NCI-H526 treated with DMSO at 0.1 percent for 48 hours (cell line): ENCODE measurements at places on chromosomes 16 and 17.
A peak's percentile ranks its signal among the peaks of the same experiment; 100 is the strongest.

GRCh38 chr17:43790311-43790940, 10.2 kb downstream of the CFAP97D1 start:
- peak; percentile 35 for DNase-seq

GRCh38 chr17:57570724-57571344, 174.3 kb downstream of the CCDC182 start:
- DNase-seq, result no peak

GRCh38 chr16:50640391-50640790, 40.7 kb downstream of the SNX20 start:
- no peak for DNase-seq

GRCh38 chr17:5522476-5522875, 36.1 kb downstream of the MIS12 start:
- DNase-seq, result no peak

DNA sequence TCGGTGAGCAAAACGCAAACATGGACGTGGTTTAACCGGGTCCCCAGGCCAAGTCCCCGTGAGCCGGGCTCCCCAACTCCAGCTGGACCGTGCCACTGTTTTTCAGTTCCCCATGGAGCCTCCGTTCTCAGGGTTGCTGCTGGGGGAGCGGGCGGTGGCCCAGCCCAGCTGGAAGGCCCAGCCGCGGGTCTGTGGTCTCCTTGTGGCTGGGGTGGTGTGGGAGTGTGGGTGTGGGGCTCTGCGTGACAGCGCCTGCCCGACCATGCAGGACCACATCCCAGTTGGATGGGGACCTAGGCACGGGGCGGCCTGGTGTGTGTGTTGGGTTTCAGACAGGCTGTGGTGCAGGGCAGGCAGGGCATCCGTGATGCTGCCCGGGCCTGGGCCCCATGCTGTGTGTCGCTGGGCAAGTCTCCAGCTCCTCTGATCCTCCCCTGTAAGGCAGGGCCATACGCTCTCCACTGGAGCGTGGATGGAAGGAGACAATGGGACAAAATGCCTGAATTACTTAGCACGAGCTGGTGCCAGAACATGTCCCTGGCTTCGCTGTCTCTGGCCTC, 40.3 kb downstream of the COX4I1 start:
- DNase-seq, result no peak

- DNase-seq, result no peak
These were observed 27.6 kb downstream of the MAP3K3 start for GRCh38 chr17:63649813-63650212.

DNA sequence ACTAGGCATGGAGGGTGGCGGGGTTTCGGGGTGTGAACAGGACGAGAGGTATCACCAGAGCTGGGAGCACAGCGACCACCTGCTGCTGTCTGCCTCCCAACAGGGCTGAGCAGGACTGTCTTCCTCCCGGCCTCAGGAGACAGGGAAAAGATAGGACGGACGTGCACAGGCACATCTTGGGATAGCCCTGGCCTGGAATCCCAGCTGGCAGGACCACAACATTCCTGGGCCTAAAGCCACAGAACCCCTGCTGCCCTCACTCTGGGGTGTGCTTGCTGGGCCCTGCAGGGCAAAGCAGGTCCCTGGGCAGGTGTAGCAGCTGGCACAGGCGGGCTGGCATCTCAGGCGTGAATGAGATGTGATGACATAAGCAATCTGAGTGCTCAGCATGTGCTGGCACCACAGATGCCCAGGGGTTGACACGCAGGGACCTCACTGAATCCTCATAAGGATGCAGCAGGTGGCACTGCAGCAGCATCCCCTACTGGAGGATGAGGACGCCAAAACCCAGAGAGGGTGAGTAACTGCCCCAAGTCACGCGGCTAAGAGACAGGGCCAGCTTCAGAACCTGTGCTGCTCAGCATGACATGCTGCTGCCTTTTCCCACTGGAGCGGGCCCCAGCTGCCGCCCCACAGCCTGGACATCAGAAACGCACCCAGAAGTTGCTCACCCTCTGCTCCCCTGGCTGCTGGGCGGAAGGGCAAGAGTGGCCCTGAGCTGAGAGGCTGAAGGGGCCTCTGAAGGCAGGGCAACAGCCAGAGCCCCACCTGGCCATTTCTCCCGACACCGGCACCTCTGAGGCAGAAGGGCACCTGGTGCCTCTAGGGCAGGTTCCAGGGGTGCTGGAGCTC, 7.1 kb downstream of the CORO7 start:
- DNase-seq, result no peak

GRCh38 chr17:49817993-49818392, 29.5 kb downstream of the KAT7 start:
- no peak for DNase-seq

DNA sequence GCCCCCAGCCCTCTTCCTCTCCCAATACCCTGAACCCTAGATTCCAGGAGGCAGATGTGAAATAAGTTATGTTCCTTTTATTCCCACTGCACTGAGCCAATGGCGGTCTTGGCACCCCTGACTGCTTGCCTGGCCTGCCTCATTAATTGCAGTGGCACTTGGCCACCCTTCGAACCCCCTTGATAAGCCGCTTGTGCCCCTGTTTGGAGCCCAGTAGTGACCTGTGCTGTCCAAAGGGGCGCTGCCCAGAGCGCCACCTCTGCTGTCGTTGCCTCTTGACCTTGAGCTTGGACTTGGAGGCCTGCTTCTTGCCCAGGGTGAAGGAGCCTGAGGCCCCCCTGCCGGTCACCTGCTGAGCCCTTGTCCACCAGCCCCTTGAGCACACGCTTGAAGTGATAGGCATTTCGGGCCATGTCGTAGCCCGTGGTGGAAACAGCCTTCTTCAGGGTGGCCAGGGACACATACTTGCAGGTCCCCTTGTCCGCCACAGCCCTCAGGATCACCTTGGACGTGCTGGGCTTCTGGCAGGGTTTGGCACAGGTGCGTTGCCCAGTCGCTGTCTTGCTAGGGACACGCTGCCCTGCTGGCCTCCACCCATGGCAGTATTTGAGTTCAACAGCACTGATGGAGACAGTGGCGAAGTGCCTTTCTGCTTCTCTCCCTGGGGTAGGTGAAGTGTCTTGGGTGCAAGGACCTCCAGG, 5.7 kb downstream of the SGCA start:
- DNase-seq, result no peak

DNA sequence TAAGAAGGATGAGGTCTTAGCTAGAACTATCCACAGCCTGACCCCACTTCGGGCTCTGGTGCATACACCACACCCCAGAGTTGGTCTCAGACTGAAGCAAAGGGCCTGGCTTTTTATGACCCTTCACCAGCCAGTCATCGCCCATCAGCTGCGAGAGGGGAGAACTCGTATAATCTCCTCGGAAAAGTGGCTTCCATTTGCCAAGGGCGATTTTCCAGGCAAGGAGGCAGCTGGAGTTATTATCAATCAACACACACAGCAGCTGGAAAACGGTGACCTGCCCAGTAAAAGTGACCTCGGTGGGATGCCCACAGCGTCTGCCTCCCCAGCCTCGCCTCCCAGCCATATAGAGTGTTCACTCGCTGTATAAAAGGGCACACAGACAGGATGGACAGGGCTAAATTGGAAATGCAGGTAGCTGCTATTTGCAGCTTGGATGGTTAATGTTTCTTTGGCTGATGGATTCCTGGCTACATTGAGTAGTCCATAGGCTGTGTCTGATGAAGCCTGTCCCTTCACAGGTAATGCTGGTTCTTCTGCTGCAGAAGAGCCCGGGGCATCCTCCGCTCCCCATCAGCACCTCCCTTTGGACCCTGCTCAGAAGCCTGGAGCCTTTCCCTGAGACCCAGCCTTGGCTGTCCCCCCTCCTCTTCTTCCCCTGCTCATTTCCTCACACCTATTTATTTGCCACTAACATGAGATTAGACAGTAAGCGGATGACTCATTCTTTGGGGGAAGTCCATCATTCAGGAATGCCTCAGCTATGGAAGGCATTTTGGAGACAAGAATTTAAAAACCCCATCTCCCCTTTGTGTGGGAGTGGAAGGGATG, 45.7 kb downstream of the TMEM186 start:
- no peak for DNase-seq

GRCh38 chr16:83952587-83952939, 477 bp upstream of the OSGIN1 start:
- DNase-seq, result no peak

- no peak for DNase-seq
These were observed 174.8 kb downstream of the RPTOR start for GRCh38 chr17:80719449-80719848.

DNA sequence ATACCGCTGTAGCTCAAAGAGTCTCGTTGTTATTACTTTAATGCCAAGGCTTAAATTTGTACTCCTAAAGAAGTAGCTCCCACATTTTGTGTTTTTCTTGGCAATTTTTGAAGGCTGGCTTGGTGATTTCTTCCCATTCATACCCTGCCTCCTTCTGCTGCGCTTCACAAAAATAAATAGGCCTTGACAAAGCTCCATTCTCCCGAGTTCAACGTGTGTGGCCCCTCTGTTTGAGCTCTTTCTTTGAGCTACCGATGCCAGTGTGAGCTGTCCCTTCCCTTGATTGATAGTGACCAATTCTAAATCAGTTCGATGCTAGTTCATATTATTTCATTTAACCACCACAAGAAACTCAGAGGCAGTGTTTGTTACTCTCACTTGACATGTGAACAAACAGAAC, 96.8 kb downstream of the MAP2K6 start:
- DNase-seq, result no peak

DNA sequence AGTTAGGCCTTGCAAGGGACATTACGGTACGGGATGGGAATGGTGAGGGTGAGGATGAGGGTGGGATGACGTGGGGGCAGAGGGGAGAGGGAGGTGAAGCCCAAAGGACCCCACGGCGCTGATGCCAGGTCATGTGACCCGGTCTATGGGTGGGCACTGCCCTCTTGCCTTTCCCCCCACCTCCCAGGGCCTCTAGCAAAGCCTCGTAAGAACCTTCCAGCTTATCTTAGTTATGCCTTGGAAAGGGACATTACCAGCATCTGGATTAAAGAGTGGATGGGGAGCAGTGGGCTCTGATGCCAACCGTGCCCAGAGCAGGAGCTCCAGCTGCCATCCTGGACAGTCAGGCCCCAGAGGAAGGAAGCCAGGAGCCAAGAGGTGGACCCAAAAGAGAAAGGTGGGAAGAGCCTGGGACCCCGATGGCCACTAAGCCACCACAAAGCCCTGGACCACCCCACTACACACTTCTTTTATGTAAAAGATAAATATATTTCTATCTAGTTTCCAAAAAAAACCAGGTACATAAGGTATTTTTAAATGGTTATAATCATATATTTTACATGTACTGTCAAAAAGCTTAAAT, 40.9 kb downstream of the TK2 start:
- no peak for DNase-seq

- DNase-seq, result no peak
These were observed 264.2 kb downstream of the MRTFB start for GRCh38 chr16:14335297-14335696.

GRCh38 chr17:41518031-41518430, 659 bp downstream of the KRT15 start:
- no peak for DNase-seq

- DNase-seq, result no peak
These were observed 4.6 kb upstream of the TEDC2 start for GRCh38 chr16:2455081-2455845.

- no peak for DNase-seq
These were observed 28.9 kb upstream of the CLEC18A start for GRCh38 chr16:69922200-69922599.

GRCh38 chr17:1545618-1546017, 17.0 kb downstream of the PITPNA start:
- DNase-seq, result no peak

GRCh38 chr16:66751303-66751991, at the start of gene DYNC1LI2:
Gene DYNC1LI2, minus strand, starts transcription at chr16:66751609. Its CDS starts 18 bp downstream, at chr16:66751591.
- peak; percentile 44 for DNase-seq

- no peak for DNase-seq
These were observed at the start of gene SULT1A2 for GRCh38 chr16:28596840-28597691. Gene SULT1A2, minus strand, starts transcription at chr16:28597050. Its CDS starts 1,120 bp downstream, at chr16:28595930.

DNA sequence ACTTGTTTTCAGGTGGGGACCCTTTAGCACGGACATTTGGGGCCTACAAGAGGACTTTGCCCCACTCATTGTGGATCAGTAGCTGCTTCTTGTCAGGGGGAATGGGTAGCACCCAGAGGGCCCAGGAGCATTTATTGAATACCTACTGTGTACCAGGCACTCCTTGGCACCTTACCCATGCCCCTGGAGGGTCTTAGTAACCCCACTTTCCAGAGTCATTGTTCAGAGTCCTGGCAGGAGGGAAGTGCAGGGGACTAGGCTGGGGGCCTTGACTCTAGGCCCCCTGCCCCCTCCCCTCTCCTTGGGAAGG, 21.0 kb upstream of the CIBAR2 start:
- DNase-seq, result no peak

DNA sequence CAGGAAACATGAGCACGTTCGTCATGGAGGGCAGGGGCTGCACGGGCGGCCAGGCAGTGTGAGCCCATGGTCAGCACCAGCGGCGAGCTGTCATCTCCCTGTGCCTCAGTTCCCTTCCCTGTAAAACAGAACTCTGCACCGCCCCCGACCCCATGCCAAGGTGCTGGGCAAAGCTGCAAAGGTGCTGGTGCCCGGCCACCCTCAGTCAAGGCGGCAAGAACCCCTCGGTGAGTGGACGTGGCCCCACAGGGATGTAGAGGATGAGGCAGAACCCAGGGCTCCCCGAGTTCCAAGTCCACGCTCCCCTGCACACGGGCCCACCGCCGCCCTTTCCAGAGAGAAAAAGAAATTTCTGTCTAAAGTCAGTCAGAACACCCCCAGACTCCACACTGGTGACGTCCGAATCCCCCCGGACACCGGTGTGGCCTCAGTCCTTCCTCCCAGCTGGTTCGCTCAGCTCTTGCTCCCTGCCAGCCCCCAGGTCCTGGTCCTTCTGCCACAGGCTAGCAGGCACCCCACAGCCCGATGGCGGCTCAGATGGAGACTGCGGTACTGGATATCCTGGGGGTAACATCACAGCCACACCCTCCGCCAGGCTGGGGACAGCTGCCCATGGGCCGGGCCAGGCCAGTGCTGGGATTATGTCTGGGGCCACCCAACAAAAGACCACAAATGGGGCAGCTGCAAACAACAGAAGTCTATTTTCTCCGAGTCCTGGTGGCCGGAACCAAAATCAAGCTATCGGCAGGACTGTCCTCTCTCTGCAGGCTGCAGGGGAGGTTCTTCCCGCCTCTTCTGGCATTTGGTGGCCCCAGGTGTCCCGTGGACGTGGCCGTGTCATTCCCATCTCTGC, 14.4 kb upstream of the BAHCC1 start:
- no peak for DNase-seq

- DNase-seq, result no peak
These were observed 1.4 kb upstream of the ITGAM start for GRCh38 chr16:31258366-31258765.

DNA sequence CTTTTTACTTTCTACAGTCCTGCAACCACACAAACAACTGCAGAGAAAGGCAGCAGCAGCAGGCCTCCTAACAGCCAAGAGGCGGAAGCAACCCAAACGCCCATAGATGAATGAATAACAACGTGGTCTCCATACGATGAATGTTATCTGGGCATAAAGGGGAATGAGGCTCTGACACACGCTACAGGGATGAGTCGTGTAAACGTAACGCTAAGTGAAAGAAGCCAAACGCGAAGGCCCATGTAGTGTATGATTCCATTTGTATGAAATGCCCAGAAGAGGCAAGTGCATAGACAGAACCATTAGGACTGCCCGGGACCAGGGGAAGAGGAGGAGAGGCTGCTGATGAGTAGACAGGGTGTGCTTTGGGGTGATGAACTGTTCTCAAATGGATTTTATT, 94.8 kb upstream of the DNAH17 start:
- no peak for DNase-seq
